ENCODE measurements at places on chromosomes 1 and 21.

GRCh38 chr1:221972276-221973235 lies 230.7 kb upstream of the DUSP10 start:
- DNase-seq: no peak

GRCh38 chr1:92816732-92817131 lies 15.1 kb upstream of the RPL5 start:
- DNase-seq: no peak

GRCh38 chr1:41313661-41314131 lies 47.5 kb upstream of the FOXO6 start:
- DNase-seq: no peak

- no peak for DNase-seq
Measured at GRCh38 chr21:39724944-39725343, 20.0 kb upstream of the IGSF5 start.

GRCh38 chr1:110091381-110091780 lies 20.9 kb upstream of the UBL4B start:
- DNase-seq: no peak

GRCh38 chr1:11126569-11126968 lies 26.9 kb upstream of the EXOSC10 start:
- no peak for DNase-seq

DNA sequence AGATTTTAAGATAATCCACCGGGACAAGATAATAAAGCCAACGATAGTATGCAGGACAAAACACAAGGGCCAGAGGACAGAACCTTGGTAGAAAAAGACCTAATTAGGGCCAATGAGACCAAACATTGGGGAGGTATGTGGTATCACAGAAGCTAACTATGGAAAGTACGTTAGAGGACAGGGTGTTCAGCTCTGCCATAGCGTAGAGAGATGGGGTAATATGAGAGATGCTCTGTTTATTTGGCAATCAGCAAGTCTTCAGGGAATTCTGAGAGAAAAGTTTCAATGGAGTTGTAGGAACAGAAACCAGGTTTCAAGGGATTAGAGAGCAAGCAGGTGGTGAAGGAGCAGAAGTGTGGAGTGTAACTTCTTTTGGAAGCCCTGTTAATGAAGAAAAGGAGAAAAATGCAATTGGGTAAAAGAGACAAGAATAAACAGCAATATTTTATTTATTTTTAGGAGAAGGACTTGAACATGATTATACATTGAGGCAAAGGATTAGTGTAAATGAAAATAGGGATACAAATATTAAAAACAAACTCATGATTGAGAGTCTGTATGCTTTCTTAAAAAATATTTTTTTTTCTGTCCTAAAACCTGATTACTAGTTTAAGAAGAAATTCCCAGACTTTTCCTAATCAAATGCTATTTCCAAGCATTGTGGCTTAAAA lies 24.0 kb downstream of the EEIG2 start:
- no peak for DNase-seq

GRCh38 chr1:194280463-194280862 lies 1094.0 kb upstream of the B3GALT2 start:
- no peak for DNase-seq

DNA sequence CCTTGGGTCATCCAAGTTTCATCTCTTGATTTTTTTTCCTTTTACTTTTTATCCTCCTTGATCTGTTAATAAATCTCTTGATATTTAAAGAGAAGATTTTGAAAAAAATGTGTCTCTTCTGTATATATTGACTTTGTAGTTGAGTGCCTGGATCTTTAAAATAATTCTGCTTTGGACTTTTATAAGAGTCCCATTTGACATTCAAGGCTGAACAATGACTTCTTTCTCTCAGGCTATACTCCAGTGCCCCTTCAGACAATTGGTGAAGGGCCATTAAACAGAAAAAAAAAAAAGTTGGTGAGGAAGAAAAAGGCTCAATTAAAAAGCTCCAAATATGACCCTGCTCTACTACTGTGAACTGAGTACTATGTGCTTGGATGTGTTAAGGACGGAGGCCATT lies 40.9 kb upstream of the CITED4 start:
- no peak for DNase-seq

GRCh38 chr1:19517017-19517416 lies 31.7 kb upstream of the CAPZB start:
- no peak for DNase-seq

GRCh38 chr1:40895601-40896000 lies 33.4 kb upstream of the CITED4 start:
- no peak for DNase-seq

DNA sequence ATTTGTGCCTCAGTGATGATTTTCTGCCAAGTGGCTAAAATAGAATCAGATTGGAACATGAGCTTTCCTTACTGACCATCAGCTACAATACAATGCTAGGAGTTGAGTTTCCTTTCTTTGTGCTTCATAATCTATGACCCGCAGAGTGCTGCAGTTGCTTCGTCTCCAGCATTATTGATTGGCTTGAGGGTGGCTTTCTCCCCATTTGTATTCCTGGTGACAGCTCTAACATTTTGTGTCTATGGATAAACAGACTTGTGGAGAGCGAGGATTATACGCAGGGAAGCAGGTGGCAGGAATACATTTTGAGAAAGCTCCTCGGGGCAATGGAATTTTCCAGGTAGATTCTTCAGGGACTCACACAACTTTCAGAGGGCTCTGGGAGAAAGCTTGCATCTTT lies 223.2 kb downstream of the HHAT start:
- DNase-seq: no peak

GRCh38 chr1:14666962-14667650 lies 68.6 kb downstream of the KAZN start:
- DNase-seq: no peak

DNA sequence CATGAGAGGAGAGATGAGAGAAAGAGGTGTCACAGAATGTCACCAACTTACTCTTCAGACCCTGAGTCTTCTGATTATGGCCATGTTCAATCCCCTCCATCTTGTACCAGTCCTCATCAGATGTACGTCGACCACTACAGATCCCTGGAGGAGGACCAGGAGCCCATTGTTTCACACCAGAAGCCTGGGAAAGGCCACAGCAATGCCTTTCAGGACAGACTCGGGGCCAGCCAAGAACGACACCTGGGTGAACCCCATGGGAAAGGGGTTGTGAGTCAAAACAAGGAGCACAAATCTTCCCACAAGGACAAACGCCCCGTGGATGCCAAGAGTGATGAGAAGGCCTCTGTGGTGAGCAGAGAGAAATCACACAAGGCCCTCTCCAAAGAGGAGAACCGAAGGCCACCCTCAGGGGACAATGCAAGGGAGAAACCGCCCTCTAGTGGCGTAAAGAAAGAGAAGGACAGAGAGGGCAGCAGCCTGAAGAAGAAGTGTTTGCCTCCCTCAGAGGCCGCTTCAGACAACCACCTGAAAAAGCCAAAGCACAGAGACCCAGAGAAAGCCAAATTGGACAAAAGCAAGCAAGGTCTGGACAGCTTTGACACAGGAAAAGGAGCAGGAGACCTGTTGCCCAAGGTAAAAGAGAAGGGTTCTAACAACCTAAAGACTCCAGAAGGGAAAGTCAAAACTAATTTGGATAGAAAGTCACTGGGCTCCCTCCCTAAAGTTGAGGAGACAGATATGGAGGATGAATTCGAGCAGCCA lies 8.0 kb downstream of the ELOA start:
- no peak for DNase-seq

- no peak for DNase-seq
Measured at GRCh38 chr1:168422203-168422847, 121.5 kb downstream of the XCL2 start.

GRCh38 chr1:214050513-214051401 lies 63.0 kb downstream of the PROX1 start:
- no peak for DNase-seq

GRCh38 chr1:3398396-3399140 lies 55.9 kb upstream of the ARHGEF16 start:
- no peak for DNase-seq

Measured in ureter (tissue), 1 donor.